Aorta (tissue), 5 donors: ENCODE measurements at places on chromosomes 2 and 18. TPM values are rescaled to one million over a fixed set of nuclear protein-coding genes. Genes with fewer than 3 reads are reported as not detected.

Gene FHOD3
- 9.6 TPM for polyA plus RNA-seq

DNA sequence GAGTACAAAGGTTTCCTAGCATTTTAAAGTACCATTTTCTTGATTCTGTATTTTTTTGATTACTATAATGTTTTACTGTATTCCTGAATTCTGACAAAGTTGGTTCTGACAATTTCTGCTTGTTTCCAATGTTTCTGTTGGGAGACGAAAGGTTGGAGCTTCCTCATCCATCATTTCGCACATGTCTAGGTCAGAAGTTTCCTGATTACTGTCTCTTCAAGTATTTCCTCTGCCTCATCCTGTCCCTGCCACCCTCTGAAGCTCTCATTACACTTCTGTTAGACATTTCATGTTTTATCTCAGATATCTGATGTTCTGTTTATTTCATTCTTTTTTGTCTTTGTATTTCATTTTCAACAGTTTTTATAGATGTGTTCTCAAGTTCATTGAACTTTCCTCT, 895.8 kb downstream of the TSN start:
- H3K4me1 ChIP-seq: no peaks in the 10 kb centered on the region
- H3K4me3 ChIP-seq: no peak overlapping the region
- H3K27me3 ChIP-seq: no peaks in the 10 kb centered on the region
- no peaks in the 10 kb centered on the region for H3K36me3 ChIP-seq

GRCh38 chr2:174059178-174059883, 94.2 kb upstream of the SP3 start:
- H3K27ac ChIP-seq: no peak overlapping the region
- H3K4me1 ChIP-seq: no peaks in the 10 kb centered on the region
- H3K4me3 ChIP-seq: no peak overlapping the region
- no peaks in the 10 kb centered on the region for H3K36me3 ChIP-seq
- no peaks in the 10 kb centered on the region for H3K27me3 ChIP-seq

GRCh38 chr2:148900350-148900837, 25.4 kb downstream of the KIF5C start:
- no peak overlapping the region for H3K4me3 ChIP-seq
- H3K27me3 ChIP-seq: no peaks in the 10 kb centered on the region
- H3K36me3 ChIP-seq: no peaks in the 10 kb centered on the region

DNA sequence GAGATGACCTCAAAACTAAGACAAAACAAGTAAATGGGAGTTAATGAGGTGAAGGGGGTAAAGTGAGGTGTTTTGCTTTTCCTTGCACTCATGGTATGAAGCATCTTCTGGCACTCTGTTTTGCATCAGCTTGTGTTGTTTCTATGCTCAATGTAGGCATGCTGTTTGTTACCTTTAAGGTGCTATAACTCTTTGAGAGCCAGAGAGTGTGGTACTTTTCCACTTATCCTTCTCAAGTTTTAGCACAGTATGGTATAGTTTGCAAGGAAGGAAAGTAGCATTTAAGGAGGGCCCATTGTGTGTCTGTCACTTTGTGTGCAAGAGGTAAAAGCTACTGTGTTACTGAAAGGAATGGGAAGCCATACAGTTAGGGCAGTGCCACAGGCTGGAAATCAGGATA, 17.5 kb upstream of the CXCR4 start:
- no peaks in the 10 kb centered on the region for H3K36me3 ChIP-seq
- no peak overlapping the region for H3K27ac ChIP-seq
- H3K27me3 ChIP-seq: no peaks in the 10 kb centered on the region

- DNase-seq: no peak
- H3K4me1 ChIP-seq: no peaks in the 10 kb centered on the region
- no peak overlapping the region for H3K27ac ChIP-seq
- H3K27me3 ChIP-seq: no peaks in the 10 kb centered on the region
- no peaks in the 10 kb centered on the region for H3K36me3 ChIP-seq
Observed at GRCh38 chr2:211946960-211947359, 591.6 kb downstream of the ERBB4 start.

DNA sequence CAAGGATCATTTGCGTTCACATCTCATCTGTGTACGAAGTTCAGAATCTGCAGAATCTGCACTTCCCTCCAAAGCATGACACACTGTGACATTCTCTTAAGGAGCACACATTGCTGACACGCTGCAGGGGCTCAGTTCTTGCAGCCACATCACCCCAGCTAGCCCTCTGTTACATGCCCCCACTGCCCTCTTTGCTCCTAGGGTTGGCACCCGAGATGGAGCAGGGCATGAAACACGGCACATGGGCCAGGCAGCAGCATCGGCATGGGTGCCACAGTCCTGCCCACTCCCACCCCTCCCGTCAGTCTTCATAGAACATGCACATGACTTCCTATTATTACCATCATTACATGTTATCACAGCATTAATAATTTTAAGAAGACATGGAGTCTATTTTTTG, 76.4 kb downstream of the COL6A3 start:
- peaks cover 5% of the 10 kb centered on the region for H3K36me3 ChIP-seq
- H3K27ac ChIP-seq: no peak overlapping the region
- no peaks in the 10 kb centered on the region for H3K4me1 ChIP-seq
- DNase-seq: no peak
- no peaks in the 10 kb centered on the region for H3K27me3 ChIP-seq
- H3K4me3 ChIP-seq: no peak overlapping the region

Gene UGT1A8
- not detected for polyA plus RNA-seq

- H3K4me1 ChIP-seq: no peaks in the 10 kb centered on the region
- DNase-seq: no peak
- H3K27me3 ChIP-seq: no peaks in the 10 kb centered on the region
- no peak overlapping the region for H3K27ac ChIP-seq
- H3K36me3 ChIP-seq: no peaks in the 10 kb centered on the region
Observed at GRCh38 chr2:10163498-10164486, 41.3 kb downstream of the RRM2 start.

DNA sequence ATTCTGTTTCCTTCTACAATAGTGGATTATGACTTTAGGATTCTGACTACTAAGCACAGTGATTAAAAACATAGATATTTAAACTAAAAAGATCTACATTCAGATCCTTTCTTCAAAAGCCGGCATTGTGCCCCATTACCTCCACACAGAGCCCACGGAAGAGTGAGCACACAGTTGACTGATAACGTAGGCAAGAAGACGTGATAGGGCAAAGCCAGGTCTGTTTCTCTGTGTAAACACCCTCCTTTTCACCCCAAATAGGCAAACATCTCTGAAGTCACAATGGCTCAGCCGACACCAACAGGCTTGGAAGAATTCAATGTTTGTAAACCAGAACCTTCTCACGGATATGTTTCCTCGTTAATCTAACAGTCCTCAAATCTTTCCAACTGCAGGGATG, 302.9 kb downstream of the CMPK2 start:
- no peaks in the 10 kb centered on the region for H3K27me3 ChIP-seq
- H3K4me3 ChIP-seq: no peak overlapping the region
- no peaks in the 10 kb centered on the region for H3K36me3 ChIP-seq
- no peak for DNase-seq

DNA sequence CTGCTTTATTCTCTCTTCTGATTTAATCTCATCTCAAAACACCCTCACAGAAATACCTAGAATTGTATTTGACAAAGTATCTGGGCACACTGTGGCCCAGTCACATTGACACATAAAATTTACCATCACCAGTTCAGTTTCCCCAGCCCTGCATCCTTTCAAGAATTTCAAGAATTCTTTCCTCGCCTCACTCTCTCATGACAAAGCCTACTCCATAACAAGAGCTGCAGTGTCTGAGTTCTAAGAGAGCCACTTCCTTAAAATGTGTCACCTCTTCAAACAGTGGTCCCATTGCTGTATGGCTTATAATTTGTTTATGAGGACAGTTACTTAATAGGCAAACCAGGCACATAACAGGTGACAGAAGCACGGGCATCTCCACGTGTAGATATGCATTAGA, 90.9 kb upstream of the STK39 start:
- no peaks in the 10 kb centered on the region for H3K27me3 ChIP-seq
- H3K4me3 ChIP-seq: no peak overlapping the region
- no peak overlapping the region for H3K27ac ChIP-seq
- no peak for DNase-seq
- no peaks in the 10 kb centered on the region for H3K36me3 ChIP-seq

- no peak overlapping the region for H3K4me3 ChIP-seq
- H3K27me3 ChIP-seq: no peaks in the 10 kb centered on the region
- H3K36me3 ChIP-seq: no peaks in the 10 kb centered on the region
- no peak overlapping the region for H3K27ac ChIP-seq
- DNase-seq: no peak
Observed at GRCh38 chr18:55573386-55573785, 14.6 kb downstream of the TCF4 start.

Gene KRTCAP3
- 13.9 TPM for polyA plus RNA-seq

DNA sequence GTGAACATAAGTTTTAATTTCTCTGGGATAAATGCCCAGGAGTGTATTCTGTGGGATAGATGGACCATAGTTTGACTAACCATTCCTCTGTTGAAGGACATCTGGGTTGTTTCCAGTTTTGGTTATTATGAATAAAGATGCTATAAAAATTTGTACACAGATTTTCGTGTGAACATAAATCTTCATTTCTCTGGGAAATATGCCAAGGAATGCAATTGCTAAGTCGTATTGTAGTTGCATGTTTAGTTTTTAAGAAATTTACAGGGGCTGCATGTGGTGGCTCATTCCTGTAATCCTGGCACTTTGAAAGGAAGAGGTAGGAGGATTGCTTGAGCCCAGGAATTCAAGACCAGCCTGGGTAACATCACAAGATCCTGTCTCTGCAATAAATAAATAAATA, 6.9 kb upstream of the SLC11A1 start:
- H3K4me1 ChIP-seq: no peaks in the 10 kb centered on the region
- no peaks in the 10 kb centered on the region for H3K27me3 ChIP-seq
- H3K4me3 ChIP-seq: no peak overlapping the region
- no peak overlapping the region for H3K27ac ChIP-seq
- no peaks in the 10 kb centered on the region for H3K36me3 ChIP-seq

GRCh38 chr2:112129060-112129459, 9.1 kb upstream of the FBLN7 start:
- H3K27me3 ChIP-seq: no peaks in the 10 kb centered on the region
- no peaks in the 10 kb centered on the region for H3K4me1 ChIP-seq
- DNase-seq: no peak
- no peak overlapping the region for H3K4me3 ChIP-seq

GRCh38 chr18:8235894-8236293, 373.3 kb upstream of the RAB12 start:
- no peaks in the 10 kb centered on the region for H3K4me1 ChIP-seq
- no peaks in the 10 kb centered on the region for H3K36me3 ChIP-seq
- no peak for DNase-seq
- no peak overlapping the region for H3K4me3 ChIP-seq
- no peaks in the 10 kb centered on the region for H3K27me3 ChIP-seq

Gene C2orf74
- polyA plus RNA-seq: 19.1 TPM

DNA sequence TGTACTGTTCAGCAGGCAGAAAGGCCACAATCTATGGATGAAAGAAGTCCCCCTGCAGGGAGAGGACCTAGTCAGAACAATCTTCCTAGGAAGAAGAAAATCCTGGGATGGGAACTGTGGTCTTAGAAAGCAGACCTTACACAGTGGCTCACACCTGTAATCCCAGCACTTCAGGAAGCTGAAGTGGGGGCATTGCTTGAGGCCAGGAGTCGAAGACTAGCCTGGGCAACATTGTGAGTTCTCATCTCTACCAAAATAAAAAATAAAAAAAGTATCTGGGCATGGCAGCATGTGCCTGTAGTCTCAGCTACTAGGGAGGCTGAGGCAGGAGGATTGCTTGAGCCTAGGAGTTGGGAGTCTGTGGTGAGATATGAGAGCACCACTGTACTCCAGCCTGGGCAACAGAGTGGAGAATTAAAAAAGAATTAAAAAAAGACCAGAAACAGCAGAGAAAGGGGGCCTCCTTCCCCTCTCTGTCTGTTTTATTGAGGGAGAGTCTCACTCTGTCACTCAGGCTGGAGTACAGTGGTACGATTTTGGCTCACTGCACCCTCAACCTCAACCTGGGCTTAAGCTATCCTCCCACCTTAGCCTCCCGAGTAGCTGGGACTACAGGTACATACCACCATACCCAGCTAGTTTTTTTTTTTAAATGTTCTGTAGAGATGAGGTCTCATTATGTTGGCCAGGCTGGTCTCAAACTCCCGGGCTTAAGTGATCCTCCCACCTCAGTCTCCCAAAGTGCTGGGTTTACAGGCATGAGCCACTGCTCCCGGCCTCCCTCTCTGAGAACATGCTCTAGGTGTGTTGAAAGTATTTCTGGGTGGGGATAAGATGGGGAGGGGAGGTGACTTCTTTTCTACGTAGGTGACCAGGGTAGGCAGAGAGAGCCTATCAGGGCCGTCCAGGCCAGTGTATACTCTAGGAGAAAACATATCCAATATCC, 7.4 kb downstream of the RHOB start:
- no peaks in the 10 kb centered on the region for H3K27me3 ChIP-seq
- peak overlapping the region; percentile 30 for H3K27ac ChIP-seq
- H3K4me3 ChIP-seq: no peak overlapping the region
- no peak for DNase-seq

DNA sequence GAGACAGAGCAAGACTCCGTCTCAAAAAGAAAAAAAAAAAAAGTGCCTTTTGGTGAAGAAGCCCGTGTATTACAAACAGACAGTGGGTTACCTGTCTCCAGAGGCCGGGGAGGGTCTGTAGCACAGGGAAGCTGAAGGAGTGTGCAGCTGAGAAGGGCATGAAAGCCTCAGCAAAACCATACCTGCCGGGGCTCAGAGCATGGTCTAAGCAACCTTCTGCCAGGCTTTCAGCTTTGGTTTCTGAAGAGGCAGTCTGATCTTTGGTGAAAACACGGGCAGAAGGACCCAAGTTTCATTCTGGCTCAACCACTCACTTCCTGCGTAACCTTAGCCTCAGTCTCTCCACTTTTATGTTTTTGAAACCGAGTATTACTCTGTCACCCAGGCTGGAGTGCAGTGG, 21.5 kb downstream of the SH2D6 start:
- H3K36me3 ChIP-seq: no peaks in the 10 kb centered on the region
- H3K27me3 ChIP-seq: no peaks in the 10 kb centered on the region
- DNase-seq: no peak
- no peaks in the 10 kb centered on the region for H3K4me1 ChIP-seq
- no peak overlapping the region for H3K27ac ChIP-seq
- H3K4me3 ChIP-seq: no peak overlapping the region

GRCh38 chr2:17827785-17828184, 11.5 kb downstream of the MSGN1 start:
- peaks cover 2% of the 10 kb centered on the region for H3K4me1 ChIP-seq
- H3K4me3 ChIP-seq: no peak overlapping the region
- H3K36me3 ChIP-seq: no peaks in the 10 kb centered on the region
- no peaks in the 10 kb centered on the region for H3K27me3 ChIP-seq

- no peaks in the 10 kb centered on the region for H3K27me3 ChIP-seq
- peaks cover 2% of the 10 kb centered on the region for H3K4me1 ChIP-seq
- H3K36me3 ChIP-seq: no peaks in the 10 kb centered on the region
Observed at GRCh38 chr2:127194447-127194846, 25.7 kb downstream of the CYP27C1 start.
